ENCODE measurements at places on chromosomes 11 and 22.

GRCh38 chr22:48299124-48299523 lies 1528.5 kb downstream of the BRD1 start:
- no peak for DNase-seq

GRCh38 chr22:29314537-29315285 lies 786 bp downstream of the RASL10A start:
- peak; percentile 61 for DNase-seq

GRCh38 chr22:43381693-43382092 lies 30.1 kb upstream of the MPPED1 start:
- no peak for DNase-seq

DNA sequence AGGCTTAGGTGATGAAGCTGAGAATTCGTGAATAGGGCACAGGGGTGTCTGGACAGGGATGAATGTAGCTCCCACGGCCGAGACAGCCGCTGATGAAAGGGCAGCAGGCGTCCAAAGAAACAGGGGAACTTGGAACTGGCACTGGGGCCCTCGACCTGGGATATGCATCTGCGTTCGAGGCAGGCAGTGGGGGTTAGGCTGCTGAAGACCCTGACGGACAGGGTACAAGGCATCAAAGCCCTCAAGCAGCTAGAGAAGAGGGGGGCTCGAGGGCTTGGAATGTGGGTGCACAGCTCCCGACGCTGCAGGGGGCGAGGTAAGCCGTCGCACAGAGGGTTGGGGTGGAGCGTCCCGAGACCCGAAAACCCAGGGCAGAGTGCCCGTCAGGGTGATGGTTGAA lies 6.9 kb upstream of the SYT8 start:
- no peak for DNase-seq

DNA sequence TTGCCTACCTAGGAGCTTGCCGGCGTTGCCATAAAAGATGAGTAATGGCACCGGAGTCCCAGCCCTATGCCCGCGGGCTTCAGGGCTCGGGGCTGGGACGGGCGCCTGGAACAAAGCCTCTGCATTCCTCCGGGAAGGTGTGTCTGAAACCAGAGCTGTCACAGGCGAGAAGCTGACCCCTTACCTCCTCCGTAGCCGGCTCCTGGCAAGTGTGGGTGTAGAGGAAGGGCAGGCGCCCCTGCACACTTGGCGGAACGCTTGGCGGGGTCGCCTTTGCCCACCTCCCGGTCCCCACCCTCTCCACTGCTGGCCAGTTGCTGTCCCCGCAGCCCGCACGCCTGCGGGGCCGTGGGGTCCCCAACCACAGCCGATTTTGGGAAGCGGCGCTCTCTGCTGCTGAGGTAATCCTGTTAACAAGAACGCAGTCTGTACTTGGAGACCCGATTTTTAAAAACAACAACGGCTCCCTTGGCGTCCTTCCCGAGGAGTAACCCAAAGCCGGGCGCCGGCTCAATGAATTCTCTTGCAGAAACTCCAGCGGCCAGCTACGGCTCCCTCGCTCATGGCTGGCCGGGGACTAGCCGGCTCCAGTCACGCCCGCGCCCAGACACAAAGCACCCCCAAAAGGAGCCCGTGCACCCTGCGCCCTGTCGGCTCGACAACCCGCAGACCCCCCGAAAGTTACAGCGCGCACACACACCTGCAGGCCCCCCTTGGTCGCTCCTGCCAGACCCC lies 89.2 kb downstream of the PLEKHA7 start:
- peak; percentile 81 for DNase-seq

GRCh38 chr11:61745781-61746441 lies 6.5 kb upstream of the MYRF start:
- DNase-seq: no peak

- no peak for DNase-seq
Measured at GRCh38 chr22:17241576-17242330, 22.5 kb upstream of the ADA2 start.

All from right kidney (tissue), 9 donors.